NCI-H2081 (cell line): ENCODE measurements at places on chromosomes 1 and 21.

GRCh38 chr1:38118976-38119375 is 72.4 kb upstream of the POU3F1 start:
- DNase-seq, result no peak

- DNase-seq, result no peak
Observed at GRCh38 chr1:215819114-215819513, 252.0 kb downstream of the KCTD3 start.

GRCh38 chr21:39673163-39673562 is 60.4 kb downstream of the B3GALT5 start:
- no peak for DNase-seq

DNA sequence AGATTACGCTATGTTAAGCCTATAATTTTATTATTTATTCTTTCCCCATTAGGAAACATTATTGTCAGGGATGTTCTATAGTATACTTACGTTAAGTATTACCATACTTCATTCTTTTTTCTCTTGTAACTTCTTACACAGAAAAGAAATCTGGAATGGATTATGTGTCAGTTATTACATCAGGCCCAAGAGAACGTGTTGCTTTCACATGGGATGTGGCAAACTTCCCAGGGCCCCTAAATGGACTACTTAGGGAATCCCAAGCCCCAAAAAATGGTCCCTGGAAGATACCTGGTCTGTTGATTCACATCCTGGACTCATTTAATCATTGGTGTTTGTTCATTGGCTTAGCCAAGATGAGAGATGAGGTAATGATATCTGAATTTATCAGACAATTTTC is 249.8 kb downstream of the NRIP1 start:
- no peak for DNase-seq

- peak; percentile 74 for DNase-seq
Observed at GRCh38 chr1:246497331-246497915, 9.7 kb downstream of the SMYD3 start.

- no peak for DNase-seq
Observed at GRCh38 chr1:116781034-116781433, 26.8 kb downstream of the CD2 start.

DNA sequence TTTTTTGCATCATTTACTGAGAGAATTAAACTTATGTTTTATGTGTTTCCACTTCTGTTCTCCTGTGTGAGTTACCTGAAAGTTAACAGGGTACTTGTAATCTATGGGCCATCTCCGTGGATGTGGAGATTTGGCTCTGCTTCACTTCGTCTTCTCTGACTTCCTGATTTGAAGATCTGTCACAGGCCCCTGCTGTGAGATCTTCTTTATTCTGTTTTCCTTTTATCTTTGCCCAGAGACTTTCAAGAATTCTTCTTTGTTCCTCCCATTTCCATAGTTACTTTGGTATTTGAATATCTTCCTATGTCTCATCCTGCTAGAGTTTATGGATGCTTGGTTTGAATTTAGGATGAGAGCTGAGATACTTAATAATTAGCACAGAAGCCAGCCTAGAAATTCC is 35.4 kb upstream of the PKN2 start:
- no peak for DNase-seq

DNA sequence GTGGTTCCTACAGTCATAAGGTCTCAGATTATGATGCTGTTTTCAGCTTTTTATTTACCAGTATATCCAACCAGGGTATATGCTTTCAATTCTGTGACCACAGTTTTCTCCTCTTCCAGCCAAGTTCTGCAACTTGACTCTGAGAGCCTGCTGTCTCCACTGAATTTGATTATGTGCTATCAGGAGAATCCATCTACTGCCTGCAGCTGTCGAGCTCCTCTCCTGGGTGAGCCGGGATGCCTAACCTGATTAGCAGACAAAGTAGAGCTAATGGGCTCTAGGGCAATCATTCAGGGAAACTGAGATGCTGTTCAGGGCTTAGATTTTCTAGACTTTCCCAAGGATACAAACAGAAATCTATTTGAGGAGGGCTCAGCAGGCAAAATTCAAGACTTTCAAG is 271.5 kb upstream of the BEND5 start:
- DNase-seq, result no peak

GRCh38 chr1:172753964-172754363 is 95.1 kb downstream of the FASLG start:
- no peak for DNase-seq

- DNase-seq, result peak; percentile 59
Observed at GRCh38 chr1:41367288-41367642, 6.0 kb downstream of the FOXO6 start.

- no peak for DNase-seq
Observed at GRCh38 chr1:201672685-201673084, 133.8 kb downstream of the NAV1 start.

- DNase-seq, result no peak
Observed at GRCh38 chr1:162892906-162893611, 32.1 kb upstream of the CCDC190 start.

- no peak for DNase-seq
Observed at GRCh38 chr1:94284476-94284875, 47.1 kb upstream of the ARHGAP29 start.

GRCh38 chr1:32352831-32353383 is 9.4 kb downstream of the FAM229A start:
- no peak for DNase-seq

DNA sequence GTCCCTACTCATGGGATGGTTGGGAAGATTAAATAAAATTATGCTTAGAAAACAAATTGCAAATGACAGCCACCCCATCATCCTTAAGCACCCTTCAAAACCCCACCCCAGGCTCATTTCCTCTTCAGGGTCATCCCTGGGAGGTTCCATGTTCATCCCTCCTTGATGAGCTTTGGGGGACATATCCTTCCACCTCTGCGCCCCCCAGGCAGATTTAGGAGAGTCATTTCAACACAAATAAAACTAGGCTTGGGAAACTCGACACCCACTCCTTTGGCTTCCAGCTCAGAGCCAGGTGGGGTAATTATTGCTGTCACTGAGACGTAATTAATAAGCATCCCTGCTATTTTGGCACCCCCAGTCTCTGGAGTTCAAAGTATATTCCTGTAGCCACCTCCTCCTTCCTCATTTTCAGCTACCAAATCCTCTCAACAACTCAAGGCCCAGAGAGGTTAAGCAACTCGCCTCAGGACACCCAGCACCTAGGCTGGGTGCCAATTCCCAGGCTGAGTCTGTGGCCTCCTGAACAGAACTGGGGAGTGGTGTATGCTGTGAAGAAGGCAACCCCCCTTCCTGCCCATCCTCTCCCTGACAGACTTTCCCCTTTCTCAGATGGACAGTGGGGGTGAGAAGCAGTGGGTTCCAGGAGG is 595 bp downstream of the CRYBG2 start:
- DNase-seq, result no peak

GRCh38 chr1:46817814-46818213 is 19.0 kb downstream of the CYP4B1 start:
- DNase-seq, result no peak

GRCh38 chr1:239311331-239311730 is 75.0 kb upstream of the CHRM3 start:
- DNase-seq, result no peak

DNA sequence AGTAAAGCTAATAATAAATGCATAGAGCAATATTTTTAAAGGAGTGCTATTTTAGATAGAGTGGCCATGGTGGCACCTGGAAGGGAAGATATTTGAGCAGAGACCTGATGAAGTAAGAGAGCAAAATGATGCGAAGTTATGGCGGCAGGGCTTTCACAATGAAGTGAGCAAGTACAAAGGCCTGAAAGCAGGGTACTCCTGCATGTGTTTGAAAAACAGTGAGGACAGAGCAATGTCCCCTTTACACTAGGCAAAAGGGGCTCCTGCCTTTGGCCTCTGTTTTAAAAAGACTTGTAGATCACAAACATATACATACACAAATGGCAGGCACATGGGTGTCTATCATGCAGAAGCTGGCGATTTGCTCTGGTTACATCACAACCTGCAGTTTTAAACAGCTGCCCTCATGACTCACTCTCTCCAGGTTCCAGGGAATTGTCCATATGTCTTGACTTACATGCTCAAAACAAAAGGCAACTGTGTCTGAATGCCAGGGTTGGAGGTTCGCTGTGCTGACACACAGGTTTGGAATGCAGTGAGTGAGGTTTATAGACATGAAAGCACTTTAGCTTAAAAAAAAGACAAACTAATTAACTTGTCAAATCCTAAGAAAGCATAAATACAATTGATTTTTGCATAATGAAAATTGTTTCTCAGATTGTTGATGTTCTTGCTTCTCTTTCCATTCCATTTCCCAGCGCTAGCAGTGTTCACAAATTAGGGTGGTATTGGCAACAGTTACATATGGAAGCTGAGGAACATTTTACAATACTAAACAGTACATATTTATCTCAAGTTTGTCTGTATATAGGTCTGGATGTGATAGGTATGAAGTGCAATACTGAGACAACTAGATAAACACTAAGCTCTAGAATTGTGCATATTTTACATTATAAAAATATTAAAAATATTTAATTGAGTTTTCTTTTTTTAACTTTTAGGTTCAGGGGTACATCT is 313.9 kb downstream of the BARHL2 start:
- no peak for DNase-seq

- peak; percentile 7 for DNase-seq
Observed at GRCh38 chr1:21956720-21957552, 19.8 kb upstream of the HSPG2 start.

DNA sequence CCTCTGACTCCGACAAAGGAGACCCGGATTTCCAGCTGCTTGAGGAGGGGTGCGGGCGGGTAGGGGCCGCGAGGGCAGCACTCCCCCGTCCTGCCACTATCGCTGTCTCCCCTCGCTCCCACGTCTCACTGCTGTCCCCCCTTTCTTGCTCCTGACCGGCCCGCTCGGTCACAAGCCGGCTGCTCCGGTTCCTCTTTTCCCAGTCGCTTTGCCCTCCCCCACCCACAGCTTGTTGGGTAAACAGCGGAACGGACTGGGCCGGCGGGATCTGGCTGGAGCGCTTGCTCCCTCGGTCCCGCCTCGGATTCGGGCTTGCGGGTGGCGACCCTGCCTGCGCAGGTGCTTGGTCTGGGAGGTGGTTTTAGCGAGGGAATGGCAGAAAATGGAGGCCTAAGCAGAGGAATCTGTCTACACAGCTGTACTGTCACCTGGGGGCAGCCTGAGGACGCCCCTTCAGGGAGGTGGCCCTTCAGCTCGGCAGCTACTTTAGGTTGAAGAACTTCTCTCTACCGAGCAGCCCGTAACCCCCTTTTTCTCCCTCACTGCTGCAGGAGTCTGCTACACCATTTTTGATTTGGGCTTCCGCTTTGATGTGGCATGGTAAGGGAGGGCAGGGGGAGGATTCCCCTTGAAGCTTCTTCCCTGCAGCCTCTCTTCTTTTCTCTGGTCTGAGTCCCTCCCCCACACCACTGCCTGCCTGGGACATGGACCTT is 645 bp downstream of the ATP6V0B start:
- no peak for DNase-seq

DNA sequence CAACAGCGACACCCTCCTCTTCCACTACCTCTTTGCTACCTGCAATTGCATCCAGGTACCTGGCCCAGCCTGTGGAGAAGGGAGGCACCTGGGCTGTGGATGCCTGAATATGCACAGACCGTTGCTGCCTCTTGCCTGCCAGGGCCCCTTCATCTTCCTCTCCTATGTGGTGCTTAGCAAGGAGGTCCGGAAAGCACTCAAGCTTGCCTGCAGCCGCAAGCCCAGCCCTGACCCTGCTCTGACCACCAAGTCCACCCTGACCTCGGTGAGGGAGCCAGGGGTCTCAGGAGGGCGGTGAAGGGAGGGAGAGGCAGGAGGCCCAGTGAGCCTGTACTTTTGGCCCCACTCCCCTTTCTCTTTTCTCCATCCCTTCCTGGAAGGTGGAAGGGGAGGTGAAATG is 11.5 kb downstream of the PSRC1 start:
- no peak for DNase-seq

GRCh38 chr1:115790356-115790755 is 21.8 kb upstream of the CASQ2 start:
- no peak for DNase-seq

GRCh38 chr1:154971341-154971998 is 923 bp upstream of the SHC1 start:
- DNase-seq, result no peak

GRCh38 chr1:18344755-18345154 is 136.0 kb upstream of the KLHDC7A start:
- peak; percentile 48 for DNase-seq

GRCh38 chr1:219385787-219386427 is 212.2 kb downstream of the LYPLAL1 start:
- peak; percentile 81 for DNase-seq

DNA sequence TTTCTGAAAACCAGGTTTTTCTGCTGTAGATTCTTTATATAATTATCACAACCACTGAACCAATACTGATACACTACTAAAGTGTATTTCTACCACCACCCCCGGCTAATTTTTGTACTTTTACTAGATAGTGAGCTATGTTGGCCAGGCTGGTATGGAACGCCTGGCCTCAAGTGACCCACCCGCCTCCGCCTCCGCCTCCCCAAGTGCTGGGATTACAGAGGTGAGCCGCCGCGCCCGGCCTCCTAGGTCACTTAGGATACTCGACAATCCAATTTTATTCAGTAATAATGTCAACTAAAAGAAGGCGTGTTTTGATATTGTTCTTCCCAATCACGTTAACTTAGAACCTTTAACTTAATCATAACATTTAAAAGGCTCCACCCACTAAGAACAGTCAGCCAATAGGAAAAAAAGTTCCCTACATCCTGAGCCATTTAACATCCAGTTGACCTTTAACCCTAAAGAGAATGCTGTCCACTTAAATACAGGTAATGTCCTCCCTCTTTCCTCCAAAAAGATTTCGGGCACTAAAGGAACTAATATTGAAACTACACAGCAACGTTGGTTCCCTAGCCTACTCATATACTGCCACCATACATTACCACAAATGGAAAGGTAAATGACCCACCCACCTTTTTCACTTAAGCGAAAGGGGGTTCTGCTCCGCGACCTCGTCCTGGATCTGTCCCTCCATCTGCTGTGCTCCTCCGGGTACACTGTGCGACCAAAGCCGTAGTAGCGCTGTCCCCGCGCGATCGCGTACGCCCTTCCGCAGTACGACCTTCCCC is 1.2 kb downstream of the RSRP1 start:
- peak; percentile 24 for DNase-seq

DNA sequence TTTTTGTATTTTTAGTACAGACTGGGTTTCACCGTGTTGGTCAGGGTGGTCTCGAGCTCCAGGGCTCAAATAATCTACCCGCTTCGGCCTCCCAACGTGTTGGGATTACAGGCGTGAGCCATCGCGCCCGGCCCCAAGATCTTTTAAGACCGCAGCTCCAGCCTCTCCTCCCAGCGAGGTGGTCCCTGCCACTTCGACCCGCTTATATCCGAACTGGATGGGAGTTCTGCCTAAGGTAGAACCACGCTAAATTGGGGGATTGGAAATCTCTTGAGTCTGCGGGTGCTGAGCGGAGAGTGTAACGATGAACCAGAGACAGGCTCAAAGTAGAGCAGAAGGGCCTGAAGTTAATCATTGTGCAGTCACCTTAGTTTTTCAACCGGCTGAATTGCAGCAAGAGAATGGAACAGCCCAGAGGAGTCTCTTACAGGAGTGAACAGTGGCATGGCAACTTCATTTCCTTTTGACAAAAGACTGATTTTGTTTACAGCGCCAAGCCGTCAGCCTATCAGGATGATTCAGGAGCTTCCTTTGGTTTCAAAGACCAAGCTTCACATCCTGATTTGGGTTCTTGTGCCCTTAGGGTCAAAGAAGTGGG is 726 bp upstream of the CYB5R1 start:
- DNase-seq, result no peak
